Activated CD8-positive, alpha-beta memory T cell treated with anti-CD3 and anti-CD28 coated beads, Interleukin-2, amount 10 ng/mL, durations not matched to agents 7 days and 5 days (primary cell): ENCODE measurements at places on chromosomes 5 and 9. TPM values are rescaled to one million over a fixed set of nuclear protein-coding genes. Genes with fewer than 3 reads are reported as not detected.

Gene SNX2
- 29.5 TPM for total RNA-seq

Gene KIAA1958
- 11.6 TPM for total RNA-seq

Gene C9orf85
- 13.0 TPM for total RNA-seq

Gene PKN3
- 9.1 TPM for total RNA-seq

Gene NTNG2
- 14.5 TPM for total RNA-seq

Gene ZFP2
- not detected for total RNA-seq

Gene SCAMP1
- total RNA-seq = 15.1 TPM

Gene SOX30
- total RNA-seq = 0.09 TPM
